ENCODE measurements at places on chromosomes 3 and 15.

- DNase-seq, result peak; percentile 6
Observed at GRCh38 chr15:78810362-78811123, 721 bp downstream of the ADAMTS7 start.

DNA sequence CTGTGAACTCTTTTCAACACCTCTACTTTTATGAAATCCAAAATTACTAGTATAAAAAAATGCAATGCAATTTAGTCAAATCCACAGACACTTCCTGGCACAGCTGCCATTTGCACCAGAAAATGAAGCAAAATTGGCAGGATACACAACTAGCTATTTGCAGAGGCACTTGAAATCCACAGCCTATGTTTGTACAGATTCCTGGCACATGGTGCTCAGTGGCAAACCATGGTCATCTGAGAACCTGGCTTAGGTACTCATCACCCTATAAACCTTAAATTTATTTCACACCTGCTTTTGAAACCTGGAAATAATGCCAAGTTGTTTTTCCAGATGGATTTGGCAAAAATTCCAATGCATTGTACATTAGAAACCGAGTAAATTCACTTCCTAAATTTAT is 20.2 kb upstream of the PPM1L start:
- DNase-seq, result no peak

DNA sequence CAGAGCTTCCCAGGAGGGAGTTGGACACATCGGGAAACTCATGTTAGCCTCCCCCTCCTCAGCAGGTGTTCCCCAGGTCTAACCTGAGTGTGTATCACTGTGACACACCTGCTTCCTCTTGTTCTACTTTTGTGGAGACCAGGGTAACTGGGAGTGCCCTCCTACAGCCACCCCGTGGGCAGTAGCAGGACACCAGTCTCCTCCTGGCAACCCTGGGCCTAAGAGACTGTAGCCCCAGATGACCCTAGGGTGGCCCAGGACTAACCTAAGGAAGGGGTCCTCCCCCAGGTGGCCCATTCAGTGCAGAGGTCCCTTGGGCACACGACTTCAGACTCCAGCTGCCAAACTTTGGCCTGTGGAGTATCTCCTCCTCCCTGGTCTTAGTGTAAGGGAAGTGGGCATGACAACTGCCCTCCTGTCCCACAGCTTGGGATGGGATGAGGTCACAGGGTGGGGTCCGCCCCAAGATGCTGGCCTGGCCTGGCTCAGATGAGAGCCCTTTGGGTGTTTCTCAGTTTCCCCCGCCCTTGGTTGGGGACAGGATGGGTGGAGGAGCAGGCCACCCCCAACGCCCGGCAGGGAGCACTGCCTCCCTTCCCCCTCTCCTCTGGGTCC is 4.8 kb downstream of the CSK start:
- no peak for DNase-seq

- peak; percentile 59 for DNase-seq
Observed at GRCh38 chr3:31533169-31534064, 692 bp downstream of the STT3B start.

GRCh38 chr3:42875325-42876151 is at the start of gene CYP8B1:
Gene CYP8B1, minus strand, starts transcription at chr3:42875879. Its CDS starts 63 bp downstream, at chr3:42875816.
- no peak for DNase-seq
